Cerebellar cortex (tissue), 1 donor: ENCODE measurements at places on chromosomes 6 and 20.

DNA sequence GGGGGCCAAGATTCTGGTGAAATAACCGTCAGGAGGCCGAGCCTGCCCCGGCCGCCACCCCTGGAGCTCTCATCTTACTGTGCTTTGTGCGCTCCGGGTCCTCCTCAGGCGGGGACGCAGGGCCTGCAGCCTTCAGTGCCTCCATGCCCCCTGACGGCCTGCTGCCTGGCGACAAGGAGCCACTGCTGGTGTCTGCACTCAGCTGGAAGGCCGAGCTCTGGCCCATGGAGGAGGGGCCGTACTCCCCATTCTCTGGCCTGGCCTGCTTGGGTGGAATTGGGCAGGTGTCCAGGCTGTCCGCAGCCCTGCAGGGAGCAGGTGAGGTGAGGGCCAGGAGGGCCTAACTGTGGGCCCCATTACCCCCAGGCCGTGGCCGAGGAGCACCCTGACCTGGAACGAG lies 5.3 kb downstream of the ZNF512B start:
- DNase-seq = no peak

DNA sequence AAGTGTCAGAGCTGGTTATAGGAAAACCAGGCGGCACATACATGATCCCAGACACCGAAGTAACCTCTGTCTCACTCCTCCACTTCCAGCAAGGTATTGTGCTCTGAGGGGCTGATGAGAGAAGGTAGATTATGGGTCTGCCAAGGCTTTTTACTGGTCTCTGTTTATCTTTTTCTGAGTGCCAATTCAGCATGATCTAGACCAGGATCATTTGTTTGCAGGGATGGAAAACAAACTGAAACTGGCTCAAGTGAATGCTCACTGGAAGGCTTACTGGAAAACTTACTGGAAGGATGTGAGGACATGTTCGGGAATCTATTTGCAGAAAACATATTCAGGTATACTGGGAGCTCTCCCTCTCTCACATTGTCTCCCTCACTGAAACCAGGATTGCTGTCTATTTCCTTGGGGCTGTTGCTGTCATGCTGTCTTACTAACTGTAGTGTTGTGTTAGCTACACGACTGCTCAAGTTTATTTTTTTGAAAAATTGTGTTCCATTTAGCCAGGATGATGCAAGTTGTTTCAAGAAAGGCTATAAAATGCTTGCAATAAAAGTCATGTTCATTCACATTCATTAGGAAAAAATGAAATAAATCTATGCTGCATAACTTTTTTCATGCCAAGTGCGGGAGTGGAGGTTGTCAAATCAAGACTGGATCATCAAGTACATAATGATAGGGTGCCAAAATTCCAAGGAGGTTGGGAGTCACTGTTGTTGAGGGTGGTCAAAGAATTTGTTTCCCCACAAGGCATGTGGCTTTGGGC lies 37.0 kb downstream of the KLHL31 start:
- DNase-seq = no peak

- no peak for DNase-seq
These were observed 7.7 kb upstream of the SF3B5 start for GRCh38 chr6:144103026-144103563.

DNA sequence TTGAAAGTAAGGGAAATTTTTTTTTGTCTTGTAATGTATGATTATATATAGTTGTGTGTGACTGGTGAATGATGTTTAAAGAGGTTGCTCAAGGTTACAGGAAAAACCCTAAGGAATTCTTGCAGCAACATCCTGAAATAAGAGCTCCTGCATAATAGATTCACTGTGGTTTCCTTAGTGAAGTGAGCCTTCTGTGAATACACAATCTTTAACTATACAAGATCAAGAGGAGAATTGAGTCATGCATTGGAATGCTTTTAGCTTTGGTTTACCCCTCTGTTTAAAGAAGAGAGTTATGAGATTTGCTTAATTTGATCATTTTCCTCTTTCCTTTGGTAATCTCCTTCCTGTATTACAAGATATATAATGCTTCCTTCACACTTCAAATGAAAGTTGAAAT lies 141.6 kb upstream of the EYA4 start:
- DNase-seq = no peak

GRCh38 chr6:32666420-32667300 lies at the start of gene HLA-DQB1:
TSS of gene HLA-DQB1 (minus strand) at chr6:32666657. CDS start at chr6:32666607, 50 bp downstream.
- peak; percentile 47 for DNase-seq

DNA sequence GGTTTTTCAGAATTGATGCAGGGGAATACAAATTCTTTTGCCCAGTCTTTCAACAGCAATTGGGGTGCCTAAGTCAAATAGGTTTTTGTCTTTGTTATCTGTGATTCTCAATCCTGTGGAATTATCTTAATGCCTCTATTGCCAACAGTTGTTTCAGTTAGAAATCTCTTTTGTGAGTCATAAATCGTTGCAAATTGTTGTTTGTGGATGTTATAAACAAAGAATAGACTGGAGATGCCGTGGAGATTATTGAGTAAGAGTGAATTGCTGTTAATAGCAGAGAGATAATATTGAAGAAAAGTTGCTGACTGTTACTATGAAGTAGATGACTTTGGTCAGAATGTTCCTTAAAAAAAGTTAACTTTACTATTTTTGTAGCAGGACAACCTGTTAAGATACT lies 63.7 kb upstream of the POPDC3 start:
- no peak for DNase-seq

DNA sequence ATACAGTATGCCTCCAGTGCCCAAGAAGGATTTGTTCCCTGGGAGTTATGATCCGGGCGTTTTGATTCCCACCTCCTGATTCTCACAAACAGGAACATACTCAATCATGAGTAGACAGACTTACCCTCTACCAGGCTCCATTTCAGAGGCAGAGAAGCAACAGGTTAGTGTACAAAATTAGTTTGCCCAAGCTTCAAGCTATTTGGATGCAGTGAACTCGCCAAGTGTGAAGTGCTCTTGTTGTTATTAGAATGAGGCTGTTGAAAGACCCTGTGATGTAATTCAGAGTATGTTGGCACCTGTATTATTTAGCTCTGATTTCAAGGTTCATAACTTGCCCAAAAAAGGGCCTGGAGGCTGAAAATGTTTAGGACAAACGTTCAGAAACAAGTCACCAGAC lies 247.0 kb downstream of the PHACTR1 start:
- no peak for DNase-seq

GRCh38 chr6:139364302-139364981 lies 10.0 kb downstream of the CITED2 start:
- DNase-seq = peak; percentile 73

GRCh38 chr20:371755-372542 lies 8.6 kb upstream of the TRIB3 start:
- DNase-seq = no peak

DNA sequence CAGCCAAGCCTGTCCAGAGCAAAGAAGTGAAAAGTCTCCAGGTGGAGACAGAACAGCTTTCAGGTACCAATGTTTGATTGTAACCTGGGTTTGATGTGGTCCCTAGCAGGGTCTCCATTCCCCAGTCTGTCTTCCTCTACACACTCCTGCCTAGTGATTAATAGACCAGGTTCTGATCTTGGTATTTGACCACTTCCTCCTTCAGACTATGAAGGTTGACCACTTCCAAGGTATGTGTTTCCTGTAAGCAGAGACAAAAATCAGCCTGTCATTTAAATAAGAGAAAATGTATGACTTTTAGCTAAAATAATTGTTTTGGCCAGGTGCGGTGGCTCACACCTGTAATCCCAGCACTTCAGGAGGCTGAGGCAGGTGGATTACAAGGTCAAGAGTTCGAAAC lies 41.8 kb upstream of the TOP1 start:
- no peak for DNase-seq

- DNase-seq = no peak
These were observed 52.5 kb downstream of the PRND start for GRCh38 chr20:4774207-4774606.

GRCh38 chr6:18668994-18669393 lies 281.8 kb downstream of the RNF144B start:
- no peak for DNase-seq

GRCh38 chr6:38480036-38480435 lies 159.7 kb downstream of the BTBD9 start:
- DNase-seq = no peak

GRCh38 chr20:21804802-21805201 lies 99.3 kb downstream of the PAX1 start:
- DNase-seq = no peak

DNA sequence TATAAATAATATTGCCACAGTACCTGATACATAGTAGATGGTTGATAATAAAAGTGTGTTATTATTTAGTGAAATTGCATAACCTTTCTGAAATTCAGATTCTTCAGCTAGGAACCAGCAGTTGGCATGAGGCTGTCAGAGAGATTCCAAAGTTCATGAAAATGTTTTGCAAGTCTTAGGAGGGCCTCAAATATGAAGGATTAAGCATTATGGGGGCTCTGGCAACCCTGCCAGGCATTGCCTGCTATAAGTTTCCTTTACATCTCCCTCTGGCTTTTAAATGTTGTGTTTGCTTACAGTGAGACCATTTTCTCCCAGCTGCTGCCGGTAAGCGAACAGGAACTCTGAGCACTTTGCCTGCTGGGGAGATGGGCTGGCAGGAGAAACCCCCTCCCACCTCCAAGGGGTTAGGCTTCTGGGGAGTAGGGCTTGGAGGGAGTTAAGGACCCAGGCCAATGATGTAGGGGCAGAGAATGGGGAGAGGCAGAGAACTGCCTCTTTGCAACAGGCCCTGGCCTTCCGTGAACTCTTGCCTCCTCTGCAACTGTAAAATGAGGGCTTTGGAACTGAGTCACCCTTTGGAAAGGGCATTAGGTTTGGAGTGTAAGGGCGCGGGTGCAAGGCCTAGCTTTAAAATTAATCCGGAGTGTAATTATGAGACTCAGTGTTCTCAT lies 33.2 kb upstream of the KIF3B start:
- no peak for DNase-seq

- DNase-seq = no peak
These were observed 17.1 kb downstream of the REPS1 start for GRCh38 chr6:138970856-138971425.

DNA sequence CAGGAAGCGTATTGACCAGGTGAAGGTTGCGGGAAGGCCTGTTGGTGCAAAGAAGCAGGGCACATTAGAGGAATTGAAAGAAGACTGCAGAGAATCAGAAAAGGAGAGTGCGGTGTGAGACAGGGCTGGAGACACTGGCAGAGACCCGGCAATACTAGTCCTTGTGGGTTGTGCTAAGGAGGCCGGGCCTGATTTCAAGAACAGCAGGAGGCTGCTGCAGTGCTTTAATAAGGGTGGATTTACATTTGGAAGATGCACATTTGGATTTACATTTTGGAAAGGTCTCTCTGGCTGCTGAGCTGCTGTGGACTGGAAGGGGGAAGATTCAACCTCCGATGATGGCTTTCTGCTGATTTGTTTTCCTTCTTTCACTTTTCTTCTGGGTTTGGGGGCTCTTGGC lies 167.8 kb downstream of the SLC24A3 start:
- DNase-seq = no peak

GRCh38 chr20:2114127-2114959 lies 12.7 kb downstream of the STK35 start:
- DNase-seq = no peak

GRCh38 chr6:77987035-77987384 lies 334.2 kb downstream of the MEI4 start:
- no peak for DNase-seq

- no peak for DNase-seq
These were observed at the start of gene ZC3H12D for GRCh38 chr6:149484733-149485700. TSS of gene ZC3H12D (minus strand) at chr6:149485014. CDS start at chr6:149474543, 10,471 bp downstream.

GRCh38 chr6:6351511-6352025 lies 31.1 kb upstream of the F13A1 start:
- no peak for DNase-seq

DNA sequence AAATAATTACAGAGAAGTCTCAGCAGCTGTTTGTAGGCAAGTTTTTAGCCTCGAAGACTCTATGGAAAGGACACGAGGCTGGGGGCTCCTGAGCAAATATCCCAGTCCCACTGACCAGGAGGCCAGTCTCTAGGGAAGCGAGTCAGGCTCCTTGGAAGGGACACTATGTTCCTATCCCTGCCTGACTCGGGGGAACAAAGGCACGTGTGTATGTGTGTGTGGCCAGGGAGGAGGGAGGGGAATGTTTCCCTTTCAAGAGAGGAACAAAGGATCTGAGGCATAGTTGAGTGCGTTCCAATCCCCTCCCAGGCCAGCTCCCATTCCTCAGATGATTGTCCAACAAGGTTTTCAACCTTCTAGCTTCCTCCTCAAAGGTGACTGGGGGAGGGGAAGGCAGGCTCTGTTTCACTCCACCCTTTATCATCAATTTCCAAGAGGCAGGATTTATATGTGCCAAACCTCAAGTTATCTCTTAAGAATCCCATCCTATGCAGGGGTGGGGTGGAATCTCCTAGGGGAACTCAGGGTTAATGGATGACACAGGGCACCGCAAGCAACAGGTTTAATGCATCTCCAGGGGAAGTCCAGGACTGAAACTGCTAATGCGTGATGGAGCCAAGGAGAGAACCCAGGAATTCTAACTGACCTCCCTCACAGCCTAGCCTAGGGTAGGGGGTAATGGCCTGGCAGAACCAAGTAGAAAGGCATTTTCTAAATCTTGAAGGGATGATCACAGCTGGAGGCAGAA lies 9.9 kb downstream of the BCL2L1 start:
- DNase-seq = peak; percentile 59

- DNase-seq = no peak
These were observed 55.9 kb upstream of the PSMF1 start for GRCh38 chr20:1062334-1063010.

- no peak for DNase-seq
These were observed 164.9 kb downstream of the EYA2 start for GRCh38 chr20:47059536-47059935.

DNA sequence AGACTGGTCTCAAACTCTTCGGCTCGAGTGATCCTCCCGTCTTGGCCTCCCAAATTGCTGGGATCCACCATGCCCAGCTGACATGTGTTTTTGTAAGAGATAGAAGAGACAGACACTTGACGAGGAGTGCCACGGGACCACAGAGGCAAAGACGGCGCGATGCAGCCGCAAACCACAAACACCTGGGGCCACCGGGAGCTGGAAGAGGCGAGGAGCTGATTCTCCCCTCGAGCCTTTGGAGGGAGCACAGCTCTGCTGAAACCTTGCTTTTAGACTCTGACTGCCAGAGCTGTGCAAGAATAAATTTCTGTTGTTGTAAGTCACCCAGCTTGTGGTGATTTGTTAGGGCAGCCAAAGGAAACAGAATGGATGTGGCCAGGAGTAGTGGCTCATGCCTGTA lies 46.9 kb downstream of the TFAP2C start:
- no peak for DNase-seq

- no peak for DNase-seq
These were observed 166.8 kb upstream of the CARMIL1 start for GRCh38 chr6:25112322-25112773.

GRCh38 chr20:62893700-62894099 lies 32.1 kb upstream of the TCFL5 start:
- DNase-seq = no peak

DNA sequence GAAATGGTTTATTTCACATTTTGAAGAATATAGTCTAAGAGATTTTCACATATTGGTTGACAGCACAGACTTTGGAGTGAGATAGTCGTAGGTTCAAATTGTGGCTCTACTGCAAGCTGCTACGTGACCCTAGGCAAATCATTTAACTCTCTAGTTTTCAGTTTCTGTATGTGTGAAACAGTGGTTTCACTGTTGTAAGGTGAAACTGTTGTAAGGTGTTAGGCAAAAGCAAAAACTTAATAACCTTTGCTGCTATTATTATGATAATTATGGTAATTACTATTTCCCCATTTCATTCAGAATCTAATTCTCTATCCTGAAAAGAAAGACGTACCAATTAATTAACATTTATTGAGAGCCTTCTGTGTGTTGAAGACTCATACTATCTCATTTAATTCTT lies 144.2 kb downstream of the REV3L start:
- DNase-seq = no peak
